HuH-7 (cell line): ENCODE measurements at places on chromosomes 16 and 17.
A peak's percentile ranks its signal among the peaks of the same experiment; 100 is the strongest.

DNA sequence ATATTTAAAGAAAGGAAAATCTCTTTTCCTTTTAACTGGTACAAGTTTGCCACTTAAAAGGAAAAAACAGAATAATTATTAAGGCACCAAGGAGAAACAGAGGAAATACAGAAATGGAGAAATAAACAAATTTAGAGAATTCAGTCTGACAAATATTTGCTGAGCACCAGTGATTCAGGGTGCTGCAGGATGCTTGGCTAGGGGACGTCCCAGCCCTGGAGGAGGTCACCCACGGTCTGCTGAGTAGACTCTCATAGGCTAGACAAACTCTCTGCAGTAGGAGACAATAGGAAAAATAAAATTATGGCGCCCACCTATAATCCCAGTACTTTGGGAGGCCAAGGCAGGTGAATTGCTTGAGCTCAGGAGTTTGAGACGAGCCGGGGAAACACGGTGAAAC, 15.9 kb downstream of the C1QTNF1 start:
- DNase-seq: no peak

GRCh38 chr16:84583995-84584394, 33.9 kb downstream of the COTL1 start:
- no peak for DNase-seq

DNA sequence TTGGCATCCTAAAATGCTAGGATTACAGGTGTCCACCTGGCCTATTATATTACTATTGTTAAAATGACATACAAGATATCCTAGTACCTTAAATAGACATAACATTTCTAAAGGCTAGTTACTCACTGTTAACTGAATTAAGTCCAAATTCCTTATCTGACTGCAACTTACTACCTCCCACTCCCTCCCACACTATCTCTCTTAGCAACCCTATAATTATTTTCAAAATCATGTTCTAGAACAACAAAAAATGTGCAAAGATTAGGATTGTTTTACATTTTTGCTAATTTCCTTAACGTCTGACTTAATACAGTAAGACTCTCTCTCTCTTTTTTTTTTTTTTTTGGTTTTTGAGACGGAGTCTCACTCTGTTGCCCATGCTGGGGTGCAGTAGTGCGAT, 2.2 kb upstream of the ATF7IP2 start:
- no peak for DNase-seq

DNA sequence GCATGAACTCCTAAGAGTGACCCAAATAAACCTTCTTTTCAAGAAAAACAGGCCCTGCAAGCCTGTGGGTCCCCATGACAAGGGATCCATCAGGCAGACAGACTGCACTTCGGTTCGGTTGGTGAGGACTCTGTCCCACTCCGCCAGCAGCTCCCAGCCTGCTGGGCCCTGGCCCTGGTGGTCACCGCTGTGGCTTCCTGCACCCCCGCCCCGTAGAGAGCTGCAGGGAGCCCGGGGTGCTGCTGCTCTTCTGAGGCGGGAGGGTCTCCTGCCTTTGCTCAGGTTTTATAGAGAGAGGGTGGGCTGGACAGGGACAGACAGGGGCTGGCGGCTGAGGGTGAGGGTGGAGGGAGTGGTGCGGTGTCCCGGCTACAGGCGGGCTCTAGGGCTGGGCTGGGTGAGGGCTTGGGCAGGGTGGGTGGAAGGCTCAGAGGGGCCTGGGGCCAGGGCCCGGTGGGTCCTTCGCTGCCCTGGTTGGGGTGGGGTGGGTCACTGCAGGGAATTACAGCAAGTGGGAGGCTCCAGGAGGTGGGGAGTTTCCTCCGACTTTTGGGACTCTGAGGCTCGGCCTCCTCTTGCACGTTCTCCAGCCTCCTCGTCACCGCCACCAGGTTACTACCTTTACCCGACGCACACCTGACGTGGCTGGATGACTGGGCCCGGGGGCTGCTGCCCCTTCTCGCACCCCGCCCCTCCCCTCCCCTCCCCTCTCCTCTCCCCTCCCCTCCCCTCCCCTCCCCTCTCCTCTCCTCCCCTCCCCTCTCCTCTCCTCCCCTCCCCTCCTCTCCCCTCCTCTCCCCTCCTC, 90.2 kb upstream of the CBX4 start:
- no peak for DNase-seq

DNA sequence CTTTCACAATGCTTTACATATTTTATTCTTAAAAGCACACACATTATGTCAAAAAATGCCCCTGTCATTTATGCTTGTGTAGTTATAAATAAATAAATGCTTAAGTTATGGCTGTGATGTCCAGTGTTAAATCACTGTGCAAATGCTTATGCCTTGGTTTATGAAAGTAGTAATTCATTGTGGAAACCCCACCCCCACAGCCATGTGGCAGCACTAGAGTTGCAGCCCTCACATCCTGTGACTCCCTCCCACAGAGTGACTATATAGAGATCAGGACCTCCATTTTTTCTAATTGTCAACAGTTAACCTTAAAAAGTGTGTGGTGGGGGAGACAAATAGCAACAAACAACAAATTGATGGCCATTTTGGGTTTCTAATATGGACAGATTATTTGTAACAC, 2.4 kb downstream of the SKAP1 start:
- DNase-seq: no peak

DNA sequence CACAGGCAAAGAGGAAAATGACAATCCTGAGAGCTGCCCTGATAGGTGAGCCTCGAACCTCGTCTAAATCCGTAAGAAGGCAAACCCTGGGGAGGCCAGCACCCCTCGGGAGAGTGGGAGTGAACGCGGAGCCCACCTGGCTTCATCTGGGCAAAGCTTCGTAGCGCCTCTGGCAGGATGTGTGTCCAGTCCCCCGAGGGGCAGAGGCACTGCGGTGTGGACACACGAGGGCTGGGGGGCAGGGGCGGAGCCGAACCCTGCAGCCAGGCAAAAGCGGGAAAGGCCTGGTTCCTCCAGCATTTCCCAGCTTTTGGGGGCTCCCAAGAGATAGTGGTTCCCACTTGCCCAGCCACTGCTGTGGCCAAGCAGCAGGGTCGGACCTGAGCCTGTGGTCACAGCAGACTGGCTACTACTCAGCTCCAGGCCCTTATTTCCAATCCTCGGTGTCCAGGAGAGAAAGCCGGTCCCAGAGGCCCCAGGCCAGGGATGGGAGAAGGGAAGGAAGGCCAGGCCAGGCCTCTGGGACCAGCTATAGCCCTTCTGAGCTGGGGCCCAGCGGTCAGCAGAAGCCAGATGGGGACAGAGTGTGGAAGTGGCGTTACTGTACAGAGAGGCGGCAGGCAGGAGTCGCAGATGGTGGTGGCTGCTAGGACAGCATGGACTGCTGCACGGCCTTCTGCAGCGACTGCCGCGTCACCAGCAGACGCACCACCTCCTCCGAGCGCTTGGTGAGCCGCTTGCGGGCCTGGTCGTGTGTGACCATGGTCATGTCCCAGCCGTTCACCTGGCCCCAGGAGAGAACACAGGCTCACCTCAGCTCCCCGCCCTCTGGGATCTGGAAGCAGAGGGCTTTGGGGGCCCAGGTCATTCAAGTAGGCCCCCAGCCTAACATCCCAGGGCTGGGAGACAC, 5.0 kb downstream of the TAX1BP3 start:
- no peak for DNase-seq

- DNase-seq: no peak
Observed at GRCh38 chr17:27257031-27257357, 36.9 kb upstream of the WSB1 start.

DNA sequence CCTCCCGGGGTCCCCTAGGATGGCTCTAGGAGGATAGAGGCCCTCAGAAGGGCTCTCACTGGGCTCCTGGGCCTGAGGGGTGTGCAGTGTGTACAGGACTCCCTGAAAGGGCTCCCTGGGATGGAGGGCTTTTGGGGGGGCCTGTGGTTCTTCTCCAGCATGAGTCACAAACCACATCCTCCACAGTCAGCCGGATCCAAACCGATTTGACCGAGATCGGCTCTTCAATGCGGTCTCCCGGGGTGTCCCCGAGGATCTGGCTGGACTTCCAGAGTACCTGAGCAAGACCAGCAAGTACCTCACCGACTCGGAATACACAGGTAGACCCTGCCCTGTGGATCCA, 4.5 kb downstream of the TRPV2 start:
- no peak for DNase-seq

- no peak for DNase-seq
Observed at GRCh38 chr16:28163699-28164098, 48.1 kb downstream of the XPO6 start.

GRCh38 chr17:20010099-20010863, 1.1 kb downstream of the SPECC1 start:
- peak; percentile 45 for DNase-seq

DNA sequence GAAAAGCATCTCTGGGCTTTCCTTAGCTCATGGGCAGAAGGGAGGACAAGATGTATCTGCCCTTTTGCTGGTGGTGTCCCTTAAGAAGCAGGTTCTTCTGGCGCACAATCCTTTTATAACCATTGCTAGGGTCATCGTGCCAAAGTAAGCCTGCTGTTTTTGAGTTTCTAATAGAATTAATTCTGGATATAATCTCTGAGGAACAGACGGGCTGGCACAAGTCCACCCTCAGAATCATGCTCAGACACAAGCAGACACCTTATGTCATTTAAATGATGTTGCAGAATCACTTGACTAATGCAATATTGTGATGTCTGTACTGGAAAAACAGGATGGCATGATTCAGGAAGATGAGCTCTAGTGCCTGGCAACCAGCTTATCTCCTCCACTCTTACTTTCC, 18.8 kb upstream of the MMD start:
- DNase-seq: no peak

- no peak for DNase-seq
Observed at GRCh38 chr17:79414063-79414792, 196.6 kb downstream of the RBFOX3 start.

DNA sequence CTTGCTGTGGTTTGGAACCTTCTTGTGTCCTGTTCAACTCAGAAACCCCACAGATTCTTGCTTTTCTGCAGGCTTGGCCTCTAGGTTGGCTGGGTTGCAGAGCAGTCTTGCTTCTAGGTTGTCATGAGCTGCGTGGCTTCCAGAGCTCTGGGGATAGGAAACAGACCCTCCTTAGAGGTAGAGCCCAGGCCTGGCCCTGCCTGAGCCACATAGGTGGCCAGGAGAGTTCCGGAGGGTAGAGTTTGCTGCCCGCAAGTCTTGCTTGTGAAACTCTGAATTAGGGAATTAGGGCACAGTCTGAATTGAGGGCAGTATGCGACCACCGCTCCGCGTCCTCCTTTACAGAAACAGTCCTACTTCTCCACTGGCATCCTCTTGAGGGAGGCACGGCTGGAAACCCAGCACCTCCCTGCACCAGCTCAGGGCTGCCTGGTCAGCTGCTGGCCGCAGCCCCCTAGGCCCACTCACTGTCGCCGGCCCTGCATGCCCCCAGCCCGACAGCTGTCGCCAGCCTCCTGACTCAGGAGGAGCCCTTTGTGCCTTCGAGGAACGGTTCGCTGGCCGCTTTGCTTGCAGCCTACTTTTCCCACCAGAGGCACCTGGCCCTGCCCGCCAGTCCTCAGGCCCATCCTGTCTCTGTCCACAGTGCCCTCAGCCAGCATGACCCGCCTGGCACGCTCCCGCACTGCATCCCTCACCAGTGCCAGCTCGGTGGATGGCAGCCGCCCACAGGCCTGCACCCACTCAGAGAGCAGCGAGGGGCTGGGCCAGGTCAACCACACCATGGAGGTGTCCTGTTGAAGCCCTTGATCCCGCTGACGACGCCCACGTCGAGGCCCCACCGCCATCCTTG, 4.3 kb upstream of the SETD6 start:
- no peak for DNase-seq

- no peak for DNase-seq
Observed at GRCh38 chr17:37430051-37430627, 23.5 kb downstream of the TADA2A start.

- no peak for DNase-seq
Observed at GRCh38 chr17:65885541-65886312, 306.2 kb downstream of the CEP112 start.

DNA sequence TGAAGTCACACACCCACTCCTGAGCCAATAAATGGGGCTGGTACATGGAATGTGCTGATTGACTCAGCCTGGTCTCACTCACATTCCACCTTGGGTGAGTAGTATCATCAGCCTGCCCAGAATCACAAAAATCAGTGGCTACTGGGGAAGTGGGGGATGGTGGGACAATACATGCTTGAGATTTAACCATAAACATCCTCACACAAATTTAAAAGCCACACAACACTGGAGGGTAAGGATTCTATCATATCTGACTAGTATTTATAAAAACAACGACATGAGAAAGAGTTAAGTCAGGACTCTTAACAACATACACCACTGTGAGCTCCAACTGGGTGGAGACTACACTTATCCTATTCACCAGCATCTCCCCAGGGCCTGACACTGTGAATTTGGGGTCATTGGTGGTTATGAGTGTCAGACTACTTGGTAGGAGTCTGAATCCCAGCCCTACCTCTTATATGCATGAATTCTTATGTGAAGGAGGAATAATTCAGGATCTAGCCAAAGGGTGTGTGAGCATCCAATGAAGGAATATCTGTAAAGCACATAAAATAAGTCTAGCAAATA, 26.0 kb upstream of the IRX6 start:
- no peak for DNase-seq

DNA sequence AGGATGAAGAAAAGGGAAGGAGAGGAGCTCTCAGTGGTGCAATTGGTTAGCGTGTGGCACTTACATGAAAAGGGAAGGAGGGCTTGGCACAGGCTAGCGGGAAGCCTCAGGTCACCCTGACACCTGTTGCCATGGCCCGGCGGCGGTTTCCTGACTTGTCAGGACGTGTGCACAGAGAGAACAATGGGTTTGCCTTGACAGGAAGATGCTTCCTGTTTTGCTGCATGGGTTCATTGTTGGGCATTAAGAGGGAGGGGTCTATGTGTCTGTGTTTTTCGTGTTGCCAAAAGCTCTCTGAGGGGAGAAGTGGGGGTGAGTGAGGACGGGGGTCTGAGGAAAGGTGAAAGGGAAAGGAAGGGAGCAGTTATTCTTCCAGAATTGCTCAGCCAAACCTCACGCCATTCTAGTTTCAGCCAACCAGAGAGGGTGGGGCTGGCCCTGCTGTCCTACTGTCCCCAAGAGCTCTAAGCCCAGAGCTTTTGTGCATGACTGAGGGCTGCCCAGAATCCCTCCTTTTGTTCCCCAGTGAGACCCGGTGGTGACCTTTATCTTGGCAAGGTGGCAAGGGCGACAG, 17.1 kb upstream of the CCR7 start:
- no peak for DNase-seq

- no peak for DNase-seq
Observed at GRCh38 chr17:42855048-42855596, 4.1 kb downstream of the AOC3 start.
